ENCODE measurements at places on chromosomes 7 and 10. TPM values are rescaled to one million over a fixed set of nuclear protein-coding genes. Genes with fewer than 3 reads are reported as not detected.
A peak's percentile ranks its signal among the peaks of the same experiment; 100 is the strongest.

GRCh38 chr10:75400771-75401568 is 594 bp downstream of the ZNF503 start:
- peak; percentile 74 for DNase-seq

DNA sequence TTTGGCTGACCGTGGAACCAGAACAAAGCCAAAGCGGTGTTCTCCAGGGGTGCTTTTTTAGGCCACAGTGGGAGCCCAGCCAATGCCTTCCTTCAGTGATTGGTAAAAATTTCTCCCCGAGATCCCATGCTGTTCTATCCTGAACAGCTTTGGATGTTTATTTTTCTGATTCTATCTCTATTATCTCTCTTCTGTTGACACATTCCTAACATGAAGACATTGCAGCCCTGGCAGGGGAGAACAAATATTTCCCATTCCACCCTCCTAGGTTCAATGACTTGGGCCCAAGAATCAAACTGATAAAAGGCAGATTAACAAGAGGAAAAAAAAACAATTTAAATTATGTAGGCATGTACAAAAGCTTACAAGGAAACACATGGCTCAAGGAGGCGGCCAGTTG is 162.7 kb downstream of the PFKFB3 start:
- DNase-seq: peak; percentile 84

GRCh38 chr10:4851846-4852245 is 25.8 kb downstream of the AKR1E2 start:
- peak; percentile 96 for DNase-seq

Gene TMEM60
- total RNA-seq: 5.3 TPM

- DNase-seq: no peak
Observed at GRCh38 chr7:112505495-112505894, 24.7 kb downstream of the LSMEM1 start.

DNA sequence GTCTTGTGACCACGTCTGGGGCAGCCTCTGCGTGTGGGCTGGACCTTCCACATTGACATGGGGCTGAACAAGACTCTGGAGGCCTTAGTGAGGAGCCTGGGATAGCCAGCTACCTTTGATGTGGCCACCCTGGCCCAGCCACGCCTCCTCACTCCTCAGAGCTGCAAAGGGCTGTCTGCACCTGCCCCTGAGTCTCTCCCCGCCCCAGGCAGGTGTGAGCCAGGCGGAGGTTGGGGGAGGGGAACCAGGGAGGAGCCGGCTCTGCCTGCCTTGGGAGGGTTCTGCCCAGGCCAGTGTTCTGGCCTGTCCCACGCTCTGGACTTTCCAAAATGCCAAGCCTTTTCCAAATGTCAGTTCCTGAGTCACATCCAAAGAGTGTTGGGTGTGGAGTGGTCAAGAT is 72.2 kb downstream of the GTF2IRD1 start:
- DNase-seq: no peak

Gene EN2
- not detected for total RNA-seq

Gene SLC26A4
- not detected for total RNA-seq

DNA sequence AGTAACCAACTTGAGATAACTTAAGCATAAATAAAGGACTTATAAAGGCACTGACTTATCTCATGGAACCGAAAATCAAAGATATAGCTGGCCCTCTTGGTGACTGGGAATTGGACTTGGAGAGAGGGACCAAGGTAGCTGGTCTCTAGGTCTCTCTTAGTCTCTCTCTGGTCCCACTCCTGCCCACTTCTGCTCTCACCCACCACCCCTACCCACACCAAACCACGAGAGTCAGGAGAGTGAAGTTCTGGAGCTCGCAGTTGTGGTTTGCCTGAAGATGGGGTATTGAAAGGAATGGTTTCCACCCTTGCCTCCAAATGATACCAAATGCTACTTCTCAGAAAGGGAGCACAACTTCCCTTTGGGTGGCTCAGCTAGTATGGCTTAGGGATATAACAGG is 216.3 kb downstream of the LRMDA start:
- DNase-seq: no peak

DNA sequence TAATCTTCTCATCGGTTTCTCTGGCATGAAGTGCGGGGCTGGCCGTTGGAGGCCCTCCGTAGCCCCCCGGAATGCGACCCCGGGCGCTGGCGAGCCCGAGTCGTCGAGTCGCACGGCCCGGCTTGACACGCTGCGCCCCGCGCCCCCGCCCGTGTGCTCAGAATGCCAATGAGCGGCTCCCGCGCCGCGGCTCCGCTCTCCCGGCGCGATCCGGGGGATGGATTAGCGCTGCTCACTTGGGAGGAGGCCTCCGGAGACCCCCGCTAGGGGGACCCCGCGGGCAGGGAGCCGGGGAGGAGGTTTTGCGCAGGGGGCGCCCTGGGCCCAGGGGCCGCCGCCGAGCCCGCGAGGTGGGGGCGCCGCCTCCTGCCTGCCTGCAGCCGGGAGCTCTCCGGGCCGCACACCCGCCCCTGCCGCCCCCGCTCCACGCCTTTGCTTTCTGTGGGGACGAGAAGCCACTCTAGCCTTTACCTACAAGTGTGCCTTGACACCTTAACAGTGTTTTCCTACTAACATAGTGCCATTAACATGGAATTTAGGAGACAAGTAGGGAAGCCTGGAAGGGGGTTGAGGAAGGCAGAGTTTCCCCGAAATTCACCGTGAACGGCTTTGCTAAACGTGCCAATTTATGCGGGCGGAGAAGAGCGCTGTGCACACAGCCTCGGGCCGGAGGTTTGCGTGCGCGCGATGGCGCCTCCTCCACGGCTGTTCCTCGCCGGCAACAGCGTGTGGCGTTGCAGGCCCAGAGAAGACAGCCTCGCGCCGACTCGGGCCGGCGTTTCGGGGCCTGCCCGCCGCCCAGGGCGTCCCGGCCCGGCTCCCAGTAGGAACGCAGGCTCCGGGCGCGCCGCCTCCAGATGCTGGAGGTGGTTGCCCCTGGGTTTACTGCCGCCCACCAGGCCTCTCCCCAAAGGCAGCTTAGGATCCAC is 7.1 kb downstream of the SHH start:
- DNase-seq: no peak
